Cardiac muscle cell (in vitro differentiated cells and primary cell): ENCODE measurements at places on chromosomes 12 and 14. TPM values are rescaled to one million over a fixed set of nuclear protein-coding genes. Genes with fewer than 3 reads are reported as not detected.

Gene LTBP2
- total RNA-seq = 4.4 and 5.4 TPM in 2 replicates

Gene PLEKHA5
- 53.7 and 88.4 TPM in 2 replicates for total RNA-seq

Gene DDIT3
- 30.2 and 44.2 TPM in 2 replicates for total RNA-seq

Gene BMAL2
- 0.98 and 1.2 TPM in 2 replicates for total RNA-seq

Gene REP15
- total RNA-seq = 0.35 and 0.57 TPM in 2 replicates

Gene OASL
- not detected in 2 replicates for total RNA-seq

GRCh38 chr12:971991-972390 lies 19.0 kb upstream of the ERC1 start:
- no peak for DNase-seq

GRCh38 chr14:76946753-76947077 lies 81.8 kb downstream of the IRF2BPL start:
- no peak for DNase-seq

GRCh38 chr14:103529383-103530365 lies 678 bp downstream of the TRMT61A start:
- no peak for DNase-seq

GRCh38 chr12:3165078-3165980 lies 88.2 kb downstream of the TSPAN9 start:
- no peak for DNase-seq

- DNase-seq = no peak
Measured at GRCh38 chr14:69685218-69685616, 73.8 kb downstream of the SUSD6 start.

GRCh38 chr12:71521125-71521524 lies 81.5 kb downstream of the LGR5 start:
- DNase-seq = no peak

- DNase-seq = no peak
Measured at GRCh38 chr12:43155376-43155775, 396.6 kb downstream of the ADAMTS20 start.

DNA sequence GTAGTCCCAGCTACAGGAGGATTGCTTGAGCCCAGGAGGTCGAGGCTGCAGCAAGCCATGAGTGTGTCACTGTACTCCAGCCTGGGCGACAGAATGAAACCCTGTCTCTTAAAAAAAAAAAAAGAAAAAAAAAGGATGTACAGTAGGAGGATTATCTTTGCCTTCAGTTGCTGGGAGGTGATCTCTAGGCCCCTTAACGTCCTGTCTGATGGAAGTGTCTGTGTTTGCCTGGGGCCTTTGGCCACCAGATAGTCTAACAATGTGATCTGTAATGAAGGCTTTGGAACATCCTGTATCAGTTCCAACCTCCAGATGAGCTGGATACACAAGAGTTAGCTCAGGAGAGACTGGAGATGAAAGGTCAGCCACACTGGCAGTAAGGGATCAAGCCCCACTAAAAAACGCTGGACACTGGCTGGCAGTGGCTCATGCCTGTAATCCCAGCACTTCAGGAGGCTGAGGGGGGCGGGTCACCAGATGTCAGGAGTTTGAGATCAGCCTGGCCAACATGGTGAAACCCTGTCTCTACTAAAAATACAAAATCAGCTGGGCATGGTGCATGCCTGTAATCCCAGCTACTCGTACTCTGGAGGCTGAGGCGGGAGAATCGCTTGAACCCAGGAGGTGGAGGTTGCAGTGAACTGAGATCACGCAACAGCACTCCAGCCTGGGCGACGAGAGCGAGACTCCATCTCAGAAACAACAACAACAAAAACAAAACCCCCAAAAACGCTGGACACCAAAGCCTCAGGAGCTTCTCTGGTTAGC lies 19.0 kb upstream of the HNF1A start:
- no peak for DNase-seq

DNA sequence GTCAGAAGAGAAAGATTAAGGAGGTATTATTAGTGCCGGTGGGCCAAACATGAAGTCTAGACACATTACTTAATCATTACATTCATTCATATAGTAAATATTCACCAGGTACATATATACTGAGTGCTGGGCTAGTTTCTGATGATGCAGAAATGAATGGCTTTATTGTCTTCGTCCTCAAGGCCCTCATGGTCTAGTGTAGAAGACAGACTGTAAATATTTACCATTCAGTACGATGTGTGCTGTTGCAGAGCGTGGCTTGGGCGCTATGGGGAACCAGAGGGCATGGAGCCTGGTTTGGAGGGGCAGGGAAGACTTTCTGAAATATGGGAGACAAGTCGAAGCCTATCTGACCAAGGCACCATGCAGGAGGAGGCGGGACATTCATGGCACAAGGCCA lies 37.0 kb upstream of the TCL1B start:
- DNase-seq = no peak

DNA sequence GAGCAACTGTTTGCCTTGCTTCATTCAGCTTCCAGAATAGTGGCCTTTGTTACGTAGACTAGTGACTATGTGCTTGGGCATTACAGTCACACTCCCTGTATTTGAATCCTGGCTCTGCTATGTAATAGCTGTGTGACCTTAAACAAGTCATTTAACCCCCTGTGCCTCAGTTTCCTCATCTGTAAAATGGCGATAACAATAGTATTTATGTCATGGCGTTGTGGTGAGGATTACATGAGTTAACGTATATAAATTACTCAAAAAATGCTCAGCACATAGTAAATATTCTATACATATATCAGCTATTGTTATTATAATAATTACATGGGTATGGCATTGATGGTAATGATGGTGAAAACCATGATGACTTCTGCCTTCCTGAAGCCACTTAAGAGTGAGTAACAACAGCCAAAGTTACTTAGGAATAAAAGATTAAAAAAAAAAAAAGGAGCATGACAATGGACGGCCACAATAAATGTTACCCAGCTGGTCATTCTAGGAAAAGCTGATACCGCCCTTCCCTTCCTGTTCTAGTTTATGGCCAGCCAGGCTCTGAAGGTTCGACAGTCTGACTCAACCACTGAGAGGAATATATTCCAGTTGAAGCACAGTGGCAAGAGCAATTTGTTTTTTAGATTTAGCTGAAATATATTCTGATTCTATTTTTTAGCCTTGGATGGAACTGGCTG lies 9.9 kb upstream of the ADIPOR2 start:
- no peak for DNase-seq

- peak; percentile 97 for DNase-seq
Measured at GRCh38 chr12:85836197-85837090, at the start of gene RASSF9. Gene RASSF9 (minus strand): TSS chr12:85836409. CDS start chr12:85836201, 208 bp downstream.

DNA sequence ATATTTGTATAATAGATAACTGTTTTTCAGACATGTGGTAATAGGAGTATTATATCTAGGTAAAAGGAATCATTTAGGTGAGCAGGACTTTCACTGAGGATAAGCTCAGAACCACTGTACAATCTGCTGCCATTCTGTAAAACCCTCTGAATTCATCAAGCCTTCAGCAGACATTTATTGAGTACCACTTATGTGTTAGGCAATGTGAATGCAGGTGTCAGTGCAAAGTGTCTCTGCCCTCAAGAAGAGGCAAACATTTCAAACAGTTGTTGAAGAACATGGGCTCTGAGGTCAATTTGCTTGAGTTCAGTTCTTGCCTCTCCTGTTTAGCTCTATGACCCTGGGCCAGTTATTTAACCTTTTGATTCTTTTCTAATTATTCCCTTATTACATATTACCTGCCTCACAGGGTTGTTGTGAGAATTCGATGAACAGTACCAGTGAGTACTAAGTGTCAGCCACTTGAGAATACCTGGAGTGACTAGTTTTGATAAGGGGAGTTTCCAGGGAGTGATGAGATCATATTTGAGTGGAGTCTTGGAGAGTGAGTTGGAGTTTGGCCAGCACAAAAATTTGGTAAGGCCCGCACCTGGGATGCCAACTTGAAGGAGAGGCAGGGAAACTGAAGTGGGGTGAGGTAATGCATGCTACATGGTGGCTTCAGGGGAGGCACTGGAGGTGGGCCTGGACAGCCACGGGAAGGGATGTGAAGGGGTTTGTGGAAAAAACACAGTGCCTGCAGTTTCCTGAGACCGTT lies 33.7 kb downstream of the RASSF8 start:
- no peak for DNase-seq

GRCh38 chr14:100653409-100653808 lies 66.2 kb upstream of the BEGAIN start:
- DNase-seq = no peak

DNA sequence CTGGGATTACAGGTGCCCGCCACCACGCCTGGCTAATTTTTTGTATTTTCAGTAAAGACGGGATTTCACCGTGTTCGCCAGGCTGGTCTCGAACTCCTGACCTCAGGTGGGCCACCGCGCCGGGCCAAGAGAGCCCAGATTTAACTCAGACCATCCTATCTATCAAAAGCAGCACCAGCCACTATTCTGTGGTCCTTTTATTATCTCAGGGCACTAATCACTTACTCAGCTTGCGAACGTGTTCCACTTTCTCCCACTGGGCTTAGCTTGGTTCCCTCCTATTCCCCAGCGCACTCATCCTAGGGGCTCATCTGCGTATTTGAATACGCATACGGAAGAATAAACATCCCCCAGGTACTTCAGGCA lies 16.2 kb upstream of the AACS start:
- DNase-seq = no peak

- DNase-seq = no peak
Measured at GRCh38 chr12:98793121-98793520, 148.0 kb downstream of the APAF1 start.

- DNase-seq = peak; percentile 71
Measured at GRCh38 chr12:91361864-91362263, 179.2 kb upstream of the DCN start.

DNA sequence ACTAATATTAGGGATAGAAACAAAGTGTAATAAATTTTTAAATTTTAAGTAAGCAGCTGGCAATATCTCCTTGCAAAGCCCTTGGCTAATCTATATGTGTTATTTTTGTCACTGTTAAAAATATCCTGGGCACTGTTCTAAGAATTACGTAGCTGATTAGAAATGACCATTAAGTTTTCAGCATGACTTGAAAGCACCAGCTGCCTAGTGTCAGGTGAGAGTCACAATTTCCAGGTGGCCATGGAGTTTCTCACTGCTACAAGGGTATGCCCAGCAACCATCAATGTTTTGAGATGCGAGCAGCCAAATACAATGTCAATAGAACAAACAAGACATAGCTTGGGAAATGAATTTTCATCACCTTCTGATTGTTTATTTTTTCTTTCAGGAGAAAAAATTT lies 23.3 kb upstream of the GYS2 start:
- peak; percentile 30 for DNase-seq

GRCh38 chr12:56768424-56768823 lies 5.3 kb downstream of the HSD17B6 start:
- DNase-seq = no peak

DNA sequence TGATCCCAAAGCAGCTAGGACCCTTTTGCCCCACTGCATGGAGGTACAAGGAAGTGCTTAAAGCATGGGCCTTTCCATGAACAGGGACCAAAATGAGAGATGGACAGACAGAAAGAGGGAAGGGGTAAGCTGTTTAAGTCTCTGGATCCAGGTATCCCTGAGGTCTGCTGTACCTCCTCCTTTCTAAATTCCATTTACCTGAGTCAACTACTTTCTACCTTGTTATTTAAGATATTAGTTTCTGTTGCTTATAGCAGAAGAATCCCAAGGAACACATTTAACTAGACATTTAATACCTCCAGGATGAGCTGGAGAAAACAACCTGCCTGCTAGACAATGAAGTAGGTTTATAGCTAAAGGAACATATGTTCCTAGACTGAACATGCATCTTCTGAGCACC lies 157.6 kb upstream of the TMCC3 start:
- DNase-seq = no peak

DNA sequence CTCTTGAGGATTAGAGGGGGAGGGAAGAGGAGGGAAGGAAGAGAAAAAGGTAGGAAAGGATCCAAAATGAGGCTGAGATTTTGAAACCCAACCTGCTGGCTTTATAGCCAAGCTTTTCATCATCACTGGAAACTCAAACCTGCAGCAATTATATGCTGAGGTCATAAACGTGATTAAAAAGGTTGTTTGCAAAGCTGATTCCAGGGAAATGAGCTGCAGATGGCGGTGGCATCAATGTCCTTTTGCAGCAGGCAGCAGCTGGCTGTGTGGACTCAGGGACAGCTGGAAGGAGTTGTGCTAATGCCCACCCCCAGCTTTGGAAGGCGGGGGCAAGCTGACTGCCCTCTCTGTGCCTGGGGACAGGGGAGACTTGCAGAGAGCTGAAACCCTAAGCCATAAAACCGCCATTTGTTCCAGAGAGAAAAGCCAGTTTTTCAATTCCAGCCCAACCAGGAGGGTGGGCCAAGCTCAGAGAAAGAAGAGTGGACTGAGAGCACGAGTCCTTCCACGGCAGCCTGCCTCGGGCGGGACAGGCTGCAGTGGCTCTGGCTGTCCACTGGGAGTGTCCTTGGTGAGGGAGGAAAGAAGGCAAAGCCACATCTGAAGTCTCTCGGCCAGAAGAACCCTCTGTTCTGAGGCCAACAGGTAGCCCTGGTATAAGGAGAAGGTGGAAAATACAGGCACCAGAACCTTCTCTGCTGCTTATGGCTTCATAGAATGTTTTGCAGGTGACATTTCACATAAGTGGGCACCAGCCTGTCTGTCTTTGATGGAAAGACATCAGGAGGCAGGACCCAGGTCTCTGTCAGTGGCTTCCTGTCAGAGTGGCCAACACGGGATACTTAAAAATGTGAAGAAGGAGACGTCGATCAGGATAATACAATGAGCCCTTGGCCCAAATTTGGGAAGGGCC lies 90.7 kb downstream of the SINHCAF start:
- peak; percentile 62 for DNase-seq

DNA sequence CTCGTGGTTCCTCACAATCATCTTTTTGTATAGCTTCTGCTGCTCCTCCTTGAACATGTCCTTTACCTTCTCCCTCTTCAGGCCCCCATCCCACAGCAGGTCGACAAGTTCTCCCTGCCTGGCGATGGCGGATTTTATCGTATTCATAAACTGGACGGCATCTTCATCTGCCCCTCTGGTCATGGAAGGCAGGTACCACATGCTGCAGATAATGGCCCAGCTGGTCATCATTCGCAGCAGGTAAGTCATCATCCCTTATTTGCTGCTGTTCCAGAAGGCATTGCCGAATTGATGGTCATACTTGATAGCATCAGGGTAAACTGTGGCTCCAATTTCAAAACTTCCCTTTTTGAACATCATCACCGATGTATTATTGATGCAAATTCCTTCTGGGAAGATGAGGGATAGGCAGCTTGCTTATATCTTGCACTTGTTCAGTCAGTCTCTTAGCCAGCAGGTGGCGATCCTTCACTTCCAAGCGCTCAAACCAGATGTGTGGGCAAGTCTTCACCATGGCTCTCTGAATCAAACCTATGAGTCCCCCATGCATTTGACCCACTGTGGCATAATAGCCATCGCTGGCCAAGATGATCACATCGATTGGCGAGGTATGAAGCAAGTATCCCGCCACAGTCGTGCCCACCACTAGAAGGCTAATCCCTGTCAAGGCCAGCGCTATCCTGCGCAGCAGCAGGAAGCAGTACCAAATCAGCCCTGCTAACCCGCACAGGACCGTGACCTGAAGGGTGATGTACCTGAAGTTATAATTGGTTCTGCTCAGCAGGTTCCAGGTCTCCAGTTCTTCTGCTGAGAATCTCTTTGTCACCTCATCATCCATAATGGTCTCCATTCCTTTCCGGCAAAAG lies 381.5 kb upstream of the STXBP6 start:
- no peak for DNase-seq
